ENCODE measurements at places on chromosomes 6 and 20. TPM values are rescaled to one million over a fixed set of nuclear protein-coding genes. Genes with fewer than 3 reads are reported as not detected.
A peak's percentile ranks its signal among the peaks of the same experiment; 100 is the strongest.

Gene C20orf202
- total RNA-seq, result not detected

Gene CCN5
- total RNA-seq, result not detected

DNA sequence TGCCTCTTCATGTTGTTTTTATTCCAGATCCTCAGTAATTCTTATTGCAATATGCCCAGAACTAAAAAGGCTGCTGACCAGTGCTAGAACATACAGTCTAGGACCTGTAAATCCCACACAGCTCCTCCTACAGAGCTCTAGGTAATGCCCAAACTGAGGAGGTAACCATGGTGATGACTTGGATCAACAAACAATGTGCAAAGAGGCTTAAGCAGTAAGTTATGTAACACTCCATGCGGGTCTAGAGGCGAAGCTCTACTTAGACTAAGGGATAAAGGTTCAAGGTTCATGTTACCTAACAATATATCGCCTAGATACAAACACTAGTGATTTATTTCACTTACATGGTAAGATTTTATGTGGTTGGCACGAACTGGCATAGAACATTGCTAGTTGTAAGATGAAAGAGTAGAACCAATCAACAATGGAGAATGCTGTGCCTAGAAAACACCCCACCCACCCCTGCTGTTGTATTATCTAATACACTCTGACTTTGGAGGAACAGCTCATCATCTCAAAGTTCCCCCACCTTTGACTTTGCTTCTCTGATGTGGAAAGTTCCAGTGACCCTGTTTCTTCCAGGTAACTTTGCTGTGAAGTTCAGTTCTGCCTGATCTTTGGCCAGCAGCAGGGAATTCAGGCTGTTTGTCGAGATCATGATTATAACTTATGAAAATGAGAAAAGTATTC lies 242.4 kb downstream of the ALDH8A1 start:
- H3K27ac ChIP-seq, result no peak overlapping the region
- no peak for DNase-seq
- peaks cover 15% of the 10 kb centered on the region for H3K27me3 ChIP-seq

DNA sequence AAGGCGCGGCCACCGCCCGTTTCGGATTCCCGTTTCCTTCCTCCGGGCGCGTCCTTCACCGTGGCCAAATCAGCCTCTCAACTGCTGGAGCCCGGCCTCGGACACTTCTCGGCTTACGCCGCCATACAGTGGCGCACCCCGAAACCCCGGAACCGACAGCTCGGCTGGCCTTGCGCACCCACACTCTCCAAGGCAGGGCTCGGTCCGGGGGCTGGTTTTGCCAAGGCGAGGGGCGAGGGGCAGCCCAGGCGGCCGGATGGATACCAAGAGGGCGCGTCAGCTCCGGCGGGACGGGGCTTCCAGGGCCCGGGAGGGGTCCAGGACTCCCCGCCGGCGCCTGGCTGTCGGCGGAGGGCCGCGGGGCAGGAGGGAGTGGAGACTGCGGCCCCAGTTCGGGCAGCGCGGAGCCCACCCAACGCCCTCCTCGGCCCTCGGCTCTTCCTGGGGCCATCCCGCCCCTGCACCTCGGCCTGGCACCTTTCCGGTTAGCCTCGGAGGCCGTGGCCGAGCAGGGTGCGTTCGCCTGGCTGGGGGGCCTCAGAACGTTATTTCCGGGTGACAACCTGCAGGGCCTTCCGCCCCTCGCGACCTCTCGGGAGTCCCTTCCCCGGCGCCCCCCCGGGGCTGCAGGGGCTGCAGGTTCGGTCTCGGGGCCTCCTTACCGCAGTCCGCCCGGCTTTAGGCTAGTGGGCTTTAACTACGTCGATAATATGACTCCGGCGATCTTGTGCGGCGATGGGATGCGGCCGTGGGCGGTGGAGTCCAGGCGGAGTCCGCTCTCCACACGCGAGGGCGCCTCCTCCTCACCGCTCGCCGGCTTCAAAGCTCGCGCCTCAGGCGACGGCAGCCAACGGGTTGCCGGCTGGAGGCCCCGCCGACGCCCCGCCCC lies 697 bp upstream of the CEP43 start:
- DNase-seq, result peak; percentile 37
- H3K36me3 ChIP-seq, result peaks cover 14% of the 10 kb centered on the region
- H3K27me3 ChIP-seq, result no peaks in the 10 kb centered on the region
- H3K27ac ChIP-seq, result peak overlapping the region; percentile 63
- H3K4me1 ChIP-seq, result peaks cover 28% of the 10 kb centered on the region
- H3K4me3 ChIP-seq, result peak overlapping the region; percentile 85

- peaks cover 15% of the 10 kb centered on the region for H3K4me1 ChIP-seq
- H3K36me3 ChIP-seq, result no peaks in the 10 kb centered on the region
- no peak for DNase-seq
- no peak overlapping the region for H3K4me3 ChIP-seq
- no peak overlapping the region for H3K27ac ChIP-seq
These were observed 2.6 kb downstream of the RAB44 start for GRCh38 chr6:36700071-36700812.

All from activated CD4-positive, alpha-beta T cell treated with anti-CD3 and anti-CD28 coated beads for 36 hours (primary cell).